Neuronal stem cell (in vitro differentiated cells): ENCODE measurements at places on chromosomes 3 and 15.

DNA sequence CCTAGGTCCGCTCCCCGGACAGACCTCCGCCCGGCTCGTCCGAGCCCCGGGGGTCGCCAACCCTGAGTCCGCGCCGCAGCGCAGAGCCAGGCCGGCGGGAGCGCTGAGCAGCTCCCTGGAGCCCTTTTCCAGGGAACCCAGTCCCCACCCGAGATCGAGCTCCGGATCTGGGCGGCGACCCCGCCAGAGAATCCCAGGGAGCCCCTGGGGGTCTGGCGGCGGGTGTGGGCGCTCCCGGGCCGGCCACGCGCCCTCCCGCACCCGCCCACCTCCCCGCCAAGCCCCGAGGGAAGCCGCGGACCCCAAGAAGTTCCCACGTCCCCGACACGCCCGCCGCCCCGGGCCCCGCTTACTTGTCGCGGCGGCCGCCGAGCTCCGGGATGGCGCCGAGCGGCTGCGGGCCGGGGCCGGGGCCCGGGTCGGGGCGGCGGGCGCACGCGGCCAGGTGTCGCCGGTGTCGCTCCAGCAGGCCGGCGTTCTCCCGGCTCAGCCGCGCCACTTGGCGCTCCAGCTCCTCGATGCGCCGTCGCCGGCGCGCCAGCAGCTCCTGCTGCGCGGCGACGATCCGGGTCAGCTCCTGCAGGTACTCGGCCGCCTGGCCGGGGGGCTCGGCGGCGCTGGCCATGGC is 137.7 kb downstream of the NUP210 start:
- H3K4me3 ChIP-seq, result peak overlapping the region; percentile 46
- no peaks in the 10 kb centered on the region for H3K36me3 ChIP-seq
- peaks cover 77% of the 10 kb centered on the region for H3K27me3 ChIP-seq
- H3K27ac ChIP-seq, result no peak overlapping the region

GRCh38 chr15:70794596-70795310 is 31.4 kb upstream of the UACA start:
- H3K4me1 ChIP-seq, result no peaks in the 10 kb centered on the region
- no peaks in the 10 kb centered on the region for H3K36me3 ChIP-seq
- H3K27ac ChIP-seq, result no peak overlapping the region
- DNase-seq, result no peak

DNA sequence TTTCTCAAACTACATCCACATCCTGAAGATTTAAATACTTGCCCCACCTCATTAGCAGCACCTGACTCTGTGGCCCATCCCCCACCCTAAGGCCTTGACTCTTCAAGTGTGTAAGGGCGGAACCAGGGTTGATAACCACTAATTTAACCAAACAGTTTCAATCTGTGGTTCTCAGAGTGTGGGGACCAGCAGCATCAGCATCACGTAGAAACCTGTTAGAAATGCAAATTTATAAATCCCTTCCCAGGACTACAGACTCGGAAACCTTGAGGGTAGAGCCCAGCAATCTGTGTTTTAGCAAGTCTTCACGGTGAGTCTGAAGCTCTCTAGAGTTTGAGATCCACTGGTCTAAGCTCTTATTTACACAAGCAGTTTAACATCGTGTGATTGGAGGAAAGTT is 12.4 kb downstream of the GNB4 start:
- no peak for DNase-seq
- H3K4me3 ChIP-seq, result no peak overlapping the region
- H3K36me3 ChIP-seq, result peaks cover 17% of the 10 kb centered on the region
- no peaks in the 10 kb centered on the region for H3K4me1 ChIP-seq
- H3K27ac ChIP-seq, result no peak overlapping the region

- H3K4me1 ChIP-seq, result no peaks in the 10 kb centered on the region
- H3K4me3 ChIP-seq, result no peak overlapping the region
- H3K36me3 ChIP-seq, result peaks cover 5% of the 10 kb centered on the region
Measured at GRCh38 chr3:37320276-37320675, 145.9 kb upstream of the LRRFIP2 start.

DNA sequence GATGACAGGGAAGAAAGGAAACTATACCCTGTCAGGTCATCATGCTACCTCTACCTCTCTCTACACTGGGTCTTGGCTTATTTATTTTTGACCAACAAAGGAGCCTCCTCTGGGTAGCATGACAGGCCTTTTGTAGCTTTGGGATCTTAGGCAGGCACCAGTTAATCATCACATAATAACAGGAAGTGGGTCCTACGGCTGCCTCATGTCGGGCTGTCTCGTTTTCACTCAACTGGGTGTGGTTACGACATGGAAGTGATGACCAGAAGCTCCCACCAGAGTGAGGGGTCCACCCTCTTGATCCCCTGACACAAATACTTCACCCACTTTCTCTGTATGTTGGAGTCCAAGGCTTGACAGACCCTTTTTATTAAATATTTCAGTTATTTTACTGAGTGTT is 105.3 kb downstream of the CD47 start:
- no peak overlapping the region for H3K4me3 ChIP-seq
- H3K27me3 ChIP-seq, result no peaks in the 10 kb centered on the region
- H3K27ac ChIP-seq, result no peak overlapping the region
- no peak for DNase-seq
- peaks cover 18% of the 10 kb centered on the region for H3K4me1 ChIP-seq

DNA sequence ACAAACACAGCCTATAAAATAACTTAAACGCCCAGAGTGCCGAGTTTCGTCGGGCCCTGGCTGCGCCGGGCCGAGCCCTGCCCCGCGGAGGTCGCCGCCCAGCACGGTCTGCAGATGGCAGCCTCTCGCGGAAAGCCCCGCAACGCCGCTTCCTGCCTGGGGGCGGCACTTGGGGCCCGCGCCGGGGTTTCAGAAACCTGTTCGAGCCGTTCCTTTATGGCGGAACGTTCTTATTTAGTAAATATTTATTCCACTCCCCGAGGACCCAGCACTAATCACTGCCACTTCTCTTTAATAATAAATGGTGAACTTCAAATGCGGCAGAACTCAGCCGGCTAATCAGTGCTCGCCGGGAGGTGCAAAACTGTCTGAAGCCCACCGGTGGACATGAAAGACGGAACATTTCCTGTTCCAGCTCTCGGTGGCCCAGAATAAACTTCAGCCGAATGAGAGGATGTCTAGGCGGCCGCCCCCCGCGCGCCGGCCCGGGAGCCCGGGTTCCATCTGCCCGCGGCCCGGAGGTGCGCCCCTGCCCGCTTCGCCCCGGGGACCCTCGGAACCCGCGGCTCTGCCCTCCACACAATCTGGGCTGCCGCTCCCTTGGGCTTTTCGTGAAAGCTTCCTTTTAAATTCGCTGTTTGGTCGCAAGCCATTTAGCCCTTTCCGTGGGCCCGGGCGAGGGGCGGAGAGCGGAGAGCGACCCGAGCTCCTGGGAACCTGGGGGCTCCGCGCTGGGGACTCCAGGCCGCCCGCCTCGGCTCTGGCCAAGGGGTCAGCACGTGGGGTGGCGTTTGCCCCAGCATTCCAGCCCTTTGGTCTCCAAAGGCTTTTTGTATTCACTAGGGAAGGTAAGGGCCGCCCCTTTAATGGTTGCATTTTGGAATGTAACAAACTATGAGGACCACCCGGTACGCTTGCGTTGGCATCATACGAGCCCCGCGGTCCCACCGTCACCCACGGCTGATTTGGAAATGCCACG is 110.8 kb upstream of the ATP11B start:
- no peaks in the 10 kb centered on the region for H3K36me3 ChIP-seq
- H3K4me1 ChIP-seq, result peaks cover 1% of the 10 kb centered on the region
- peak; percentile 69 for DNase-seq

DNA sequence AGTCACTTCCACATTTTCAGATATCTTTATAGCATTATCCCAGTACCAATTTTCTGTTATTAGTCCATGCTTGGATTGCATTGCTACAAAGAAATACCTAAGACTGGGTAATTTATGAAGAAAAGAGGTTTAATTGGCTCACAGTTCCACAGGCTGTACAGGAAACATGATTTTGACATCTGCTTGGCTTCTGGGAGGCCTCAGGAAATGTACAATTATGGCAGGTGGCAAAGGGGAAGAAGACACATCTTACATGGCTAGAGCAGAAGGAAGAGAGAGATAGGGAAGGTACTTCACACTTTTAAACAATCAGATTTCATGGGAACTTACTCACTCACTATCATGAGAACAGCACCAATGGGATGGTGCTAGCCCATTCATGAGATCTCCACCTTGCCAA is 172.3 kb upstream of the GPR149 start:
- no peaks in the 10 kb centered on the region for H3K27me3 ChIP-seq
- no peak overlapping the region for H3K27ac ChIP-seq
- no peak for DNase-seq
- no peak overlapping the region for H3K4me3 ChIP-seq

DNA sequence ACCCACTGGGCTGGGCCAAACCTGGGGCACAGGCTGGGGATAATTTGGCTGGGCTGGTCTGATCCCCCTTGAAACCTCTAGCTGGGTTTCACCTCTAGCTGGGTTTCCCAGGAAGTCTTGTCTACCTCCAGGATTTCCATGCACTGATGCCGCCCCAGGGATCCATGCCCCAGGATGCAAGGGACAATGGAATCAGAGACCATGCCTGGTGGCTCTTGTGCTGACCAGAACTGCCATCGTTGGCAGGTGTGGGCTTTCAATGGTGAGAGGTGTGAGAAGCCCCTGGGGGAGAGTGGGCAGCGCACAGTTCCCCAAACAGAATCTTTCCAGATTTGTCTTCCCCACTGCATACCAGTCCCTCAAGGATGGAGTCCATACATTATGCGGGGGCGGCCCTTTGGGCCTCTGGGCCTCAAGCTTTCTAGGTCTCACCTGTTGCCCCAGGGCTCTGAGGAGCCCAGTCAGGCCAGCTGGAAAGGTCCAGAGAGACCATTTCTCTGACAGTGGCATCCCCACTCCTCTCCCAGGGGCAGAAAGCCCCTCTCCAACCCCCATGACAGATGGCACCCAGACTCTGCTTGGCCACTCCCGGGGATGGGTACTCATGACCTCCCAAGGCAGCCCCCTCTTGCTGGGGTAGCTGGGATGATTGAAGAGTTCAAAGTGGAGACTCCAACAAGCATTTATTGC is 35.4 kb downstream of the EPHB3 start:
- no peak overlapping the region for H3K27ac ChIP-seq
- peaks cover 33% of the 10 kb centered on the region for H3K4me1 ChIP-seq
- H3K36me3 ChIP-seq, result no peaks in the 10 kb centered on the region
- DNase-seq, result no peak

- H3K27ac ChIP-seq, result peak overlapping the region; percentile 69
- no peak overlapping the region for H3K4me3 ChIP-seq
- no peak for DNase-seq
- H3K27me3 ChIP-seq, result no peaks in the 10 kb centered on the region
Measured at GRCh38 chr15:67043939-67044771, 21.2 kb upstream of the SMAD3 start.

DNA sequence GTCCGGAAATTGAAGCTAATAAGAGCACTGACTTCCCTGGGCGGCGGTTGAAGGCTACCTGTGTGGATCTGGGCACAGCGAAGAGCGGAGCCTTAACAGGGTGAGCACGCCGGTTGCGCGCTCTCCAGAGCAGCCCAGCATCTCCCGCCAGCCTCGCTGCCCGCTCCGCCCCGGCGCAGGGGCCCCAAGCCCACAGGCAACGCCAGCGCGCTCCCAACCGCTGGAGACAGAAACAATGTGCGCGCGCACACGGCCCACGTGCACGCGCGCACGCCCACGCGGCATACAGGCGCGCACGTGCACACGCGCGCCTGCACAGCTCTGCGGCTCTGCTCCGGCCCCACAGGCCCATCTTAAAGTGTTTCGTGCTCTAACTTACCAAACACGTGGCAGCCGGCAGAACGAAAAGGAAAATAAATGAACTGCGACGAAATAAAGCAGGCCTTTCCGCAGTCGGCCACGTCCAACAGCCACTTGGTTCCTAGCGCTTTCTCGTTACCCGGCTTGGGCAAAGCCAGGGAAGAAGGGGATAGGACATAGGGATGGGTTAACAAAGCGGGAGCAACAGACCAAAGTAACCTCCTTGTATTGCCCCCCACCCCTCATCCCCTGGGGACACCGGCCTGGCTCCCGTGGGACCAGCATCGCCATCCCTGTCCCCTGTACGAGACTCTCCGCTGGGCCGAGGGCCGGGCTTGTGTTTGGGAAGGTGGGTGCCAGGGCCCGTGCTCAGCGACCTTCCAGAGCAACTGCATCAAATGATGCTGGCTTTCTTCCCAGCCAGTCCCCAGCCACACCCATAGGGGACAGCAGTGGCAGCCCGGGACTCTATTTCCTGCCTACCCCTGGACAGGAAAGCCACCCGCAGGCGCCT is 203.7 kb downstream of the ABHD5 start:
- peaks cover 9% of the 10 kb centered on the region for H3K4me1 ChIP-seq
- H3K36me3 ChIP-seq, result no peaks in the 10 kb centered on the region
- H3K27ac ChIP-seq, result no peak overlapping the region
- DNase-seq, result peak; percentile 77

DNA sequence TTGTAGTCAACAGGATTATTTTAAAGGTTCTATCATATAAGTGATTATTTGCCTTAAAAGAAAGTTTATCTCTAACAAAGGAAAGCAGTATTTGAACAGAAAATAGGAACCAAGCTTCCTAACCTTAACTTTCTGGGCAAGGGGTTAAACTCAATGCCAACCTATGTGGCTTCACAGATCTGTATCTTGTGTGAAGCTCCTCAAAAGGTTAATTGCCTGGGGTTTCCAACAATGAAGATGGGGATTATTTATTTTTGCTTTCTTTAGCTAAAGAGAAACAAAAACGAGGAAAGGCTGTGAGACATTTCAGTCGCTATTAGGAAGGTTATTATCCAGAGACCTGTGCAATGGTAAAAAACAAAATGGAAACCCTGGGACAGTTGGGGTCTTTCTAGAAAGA is 1.1 kb upstream of the WDR82 start:
- H3K27me3 ChIP-seq, result no peaks in the 10 kb centered on the region
- no peak overlapping the region for H3K4me3 ChIP-seq
- H3K4me1 ChIP-seq, result peaks cover 9% of the 10 kb centered on the region
- DNase-seq, result no peak
- H3K27ac ChIP-seq, result peak overlapping the region; percentile 18

DNA sequence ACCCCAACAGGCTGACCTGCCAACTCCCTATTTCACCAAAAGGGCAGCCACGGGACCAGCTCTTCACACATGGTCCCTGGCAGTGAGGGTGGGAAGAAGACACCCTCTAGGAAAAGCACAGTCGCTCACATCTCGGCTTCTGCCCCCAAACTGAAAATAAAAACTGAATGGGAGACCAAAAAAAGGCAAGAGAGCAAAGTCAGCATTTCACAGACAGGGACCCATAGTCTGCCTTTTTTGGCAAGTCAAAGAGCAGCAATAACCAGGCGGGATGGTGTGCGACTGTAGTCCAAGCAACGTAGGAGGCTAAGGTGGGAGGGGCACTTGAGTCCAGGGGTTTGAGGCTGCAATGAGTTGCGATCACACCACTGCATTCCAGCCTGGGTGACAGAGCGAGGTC is 154.1 kb downstream of the ADAMTS17 start:
- no peak overlapping the region for H3K4me3 ChIP-seq
- H3K4me1 ChIP-seq, result no peaks in the 10 kb centered on the region
- no peaks in the 10 kb centered on the region for H3K36me3 ChIP-seq
- DNase-seq, result no peak
- H3K27ac ChIP-seq, result no peak overlapping the region
